ENCODE measurements at places on chromosomes 1 and 21.

GRCh38 chr1:191970116-191970515 lies 188.1 kb upstream of the RGS18 start:
- DNase-seq, result no peak

GRCh38 chr1:25439287-25439686 lies 8.6 kb downstream of the MACO1 start:
- DNase-seq, result no peak

- DNase-seq, result no peak
These were observed 30.8 kb upstream of the GLIS1 start for GRCh38 chr1:53769780-53770179.

DNA sequence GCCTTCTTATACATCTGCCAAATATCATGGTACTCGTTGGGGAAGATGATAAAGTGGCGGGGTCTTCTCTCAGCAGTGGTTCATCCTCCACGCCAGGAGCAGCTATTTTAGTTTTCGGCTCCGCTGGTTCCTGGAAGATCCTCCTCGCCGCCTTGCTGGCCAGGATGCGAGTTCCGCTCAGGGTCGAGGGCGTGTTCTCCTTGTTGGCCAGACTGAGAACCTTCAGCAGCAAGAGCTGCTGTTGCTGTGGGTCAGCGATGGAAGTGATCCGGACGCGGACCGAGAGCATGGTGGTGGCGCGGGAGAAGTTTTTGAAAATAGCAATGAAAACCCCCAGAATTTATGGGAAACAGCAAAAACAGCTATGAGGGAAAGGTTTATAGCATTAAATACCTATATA lies 11.4 kb upstream of the CFAP126 start:
- no peak for DNase-seq

DNA sequence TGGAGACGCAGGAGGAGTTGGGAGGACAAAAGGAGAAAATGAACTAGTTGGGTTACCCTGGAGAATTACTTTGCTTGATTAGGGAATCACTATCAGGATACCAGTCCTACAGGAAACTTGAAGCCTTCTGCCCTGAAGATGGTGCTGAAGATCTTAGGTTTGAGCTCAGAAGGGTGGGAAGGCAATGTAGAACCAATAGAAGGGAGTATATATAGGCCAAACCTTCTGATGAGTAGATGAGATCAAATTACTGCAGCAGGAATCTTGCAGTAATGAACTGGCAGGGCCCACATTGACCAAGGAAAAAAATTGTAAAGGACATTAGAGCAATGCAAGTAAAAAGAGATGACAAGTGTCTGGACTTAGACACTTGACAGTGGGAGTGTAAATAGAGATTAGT lies 116.3 kb upstream of the CACYBP start:
- DNase-seq, result no peak

All from mesothelial cell of epicardium (in vitro differentiated cells).